MV-4-11 (cell line): ENCODE measurements at places on chromosomes 5 and 9.
A peak's percentile ranks its signal among the peaks of the same experiment; 100 is the strongest.

- DNase-seq, result no peak
These were observed 2.5 kb upstream of the RHOBTB3 start for GRCh38 chr5:95728494-95729114.

DNA sequence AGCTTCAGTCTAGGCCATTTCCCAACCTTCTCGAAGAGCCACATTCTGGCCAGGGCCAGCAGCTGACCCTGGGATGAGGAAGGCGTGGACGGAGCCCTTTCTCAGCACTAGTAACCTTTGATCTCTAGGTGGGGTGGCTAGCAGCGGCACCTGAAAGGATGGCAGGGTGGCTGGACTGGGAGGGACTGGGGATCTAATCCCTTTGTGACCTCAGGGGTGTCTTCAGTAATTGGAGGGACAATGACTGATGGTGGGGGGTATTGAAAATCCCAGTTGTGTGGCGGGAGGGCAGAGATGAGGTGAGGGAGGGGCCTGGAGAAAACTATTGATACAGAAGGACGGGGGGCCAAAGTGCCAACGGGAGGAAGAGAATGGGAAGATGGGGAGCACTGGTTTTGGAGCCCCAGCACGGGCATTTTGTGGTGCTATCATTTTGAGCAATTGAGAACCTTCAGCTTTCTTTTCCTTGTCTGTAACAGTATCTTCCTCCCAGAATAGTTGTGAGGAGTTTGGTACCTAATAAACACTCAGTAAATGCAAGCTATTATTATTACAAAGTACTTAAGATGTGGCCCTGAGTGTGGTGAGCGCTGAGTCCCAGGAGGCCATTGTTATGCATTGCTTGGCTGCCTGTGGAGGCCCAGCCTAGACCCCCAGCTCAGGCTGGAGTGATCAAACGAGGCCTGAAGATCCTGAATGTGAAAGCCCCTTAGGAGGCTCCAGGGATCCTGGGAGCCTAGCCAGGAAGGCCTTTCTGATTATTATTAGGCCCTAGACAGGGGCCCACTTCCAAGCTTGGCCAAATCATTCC, 37.3 kb upstream of the UBE2D2 start:
- no peak for DNase-seq

DNA sequence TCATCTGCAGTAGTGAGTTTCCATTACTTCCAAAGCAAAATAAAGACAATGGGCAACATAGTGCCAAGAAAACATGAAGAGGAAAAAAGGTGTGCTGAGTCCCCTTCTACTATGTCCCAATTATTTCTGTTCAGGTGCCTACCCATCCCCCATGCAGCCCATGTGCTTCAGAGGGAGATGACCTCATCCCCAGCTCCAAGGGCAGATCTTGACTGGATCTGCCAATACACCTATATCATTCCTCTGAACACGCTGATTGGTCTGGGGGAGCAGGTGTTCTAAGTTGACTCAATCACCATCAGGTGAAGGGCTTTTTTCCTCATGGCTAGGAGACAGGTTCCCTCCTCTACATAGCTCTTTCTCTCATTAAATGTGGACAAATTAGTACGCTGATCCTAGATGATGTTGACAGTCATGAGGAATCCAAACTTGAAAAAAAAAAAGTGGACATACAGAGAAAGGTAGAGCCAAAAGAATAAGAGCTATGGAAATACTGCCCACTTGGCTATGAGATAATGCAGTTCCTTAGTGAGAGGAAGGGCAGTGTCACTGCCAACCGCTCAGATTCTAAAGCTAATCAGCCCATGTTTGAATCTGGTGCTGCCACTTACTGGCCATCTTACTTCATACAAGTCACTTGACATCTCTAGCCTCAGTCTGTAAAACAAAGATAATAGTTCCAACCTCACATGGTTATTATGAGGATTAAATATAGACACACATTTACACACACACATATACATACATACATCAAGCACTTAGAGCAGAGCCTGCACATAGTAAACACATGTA, 23.1 kb downstream of the PRELID2 start:
- DNase-seq, result peak; percentile 62

GRCh38 chr5:126720369-126720768, 56.6 kb upstream of the LMNB1 start:
- no peak for DNase-seq

DNA sequence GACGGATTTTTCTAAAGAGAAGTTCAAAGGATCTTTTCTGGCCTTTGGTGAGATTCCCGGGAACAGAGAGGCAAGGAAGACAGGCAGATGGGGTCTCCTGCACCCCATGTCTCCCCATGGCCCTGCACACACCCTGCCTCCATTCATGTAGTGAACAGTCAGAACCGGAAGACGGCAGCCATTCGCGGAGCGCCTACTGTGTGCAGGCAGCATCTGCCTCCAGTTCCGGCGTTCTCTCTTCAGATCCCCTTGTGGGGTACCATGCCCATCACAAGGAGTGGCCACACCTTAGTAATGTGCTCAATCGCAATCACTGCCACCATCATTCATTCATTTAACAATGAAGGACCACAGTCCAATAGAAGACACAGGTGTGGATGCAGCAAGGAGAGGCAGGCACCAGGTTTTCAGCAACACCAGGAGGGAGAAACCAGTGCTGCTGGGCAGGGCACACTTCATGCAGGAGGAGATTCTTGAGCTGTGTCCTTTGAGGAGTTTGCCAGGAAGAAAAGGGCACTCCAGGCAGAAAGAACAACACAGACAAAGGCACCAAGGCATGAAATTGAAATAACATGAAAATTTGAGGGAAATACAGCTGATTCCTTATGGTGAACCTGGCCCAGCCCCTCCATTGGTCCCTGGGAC, 171.5 kb upstream of the PHYKPL start:
- DNase-seq, result no peak
